ENCODE measurements at places on chromosomes 13 and 19.

GRCh38 chr13:30581582-30581981, 36.1 kb upstream of the USPL1 start:
- peak; percentile 46 for DNase-seq

GRCh38 chr19:37990362-37990761, 83.4 kb downstream of the SIPA1L3 start:
- no peak for DNase-seq

DNA sequence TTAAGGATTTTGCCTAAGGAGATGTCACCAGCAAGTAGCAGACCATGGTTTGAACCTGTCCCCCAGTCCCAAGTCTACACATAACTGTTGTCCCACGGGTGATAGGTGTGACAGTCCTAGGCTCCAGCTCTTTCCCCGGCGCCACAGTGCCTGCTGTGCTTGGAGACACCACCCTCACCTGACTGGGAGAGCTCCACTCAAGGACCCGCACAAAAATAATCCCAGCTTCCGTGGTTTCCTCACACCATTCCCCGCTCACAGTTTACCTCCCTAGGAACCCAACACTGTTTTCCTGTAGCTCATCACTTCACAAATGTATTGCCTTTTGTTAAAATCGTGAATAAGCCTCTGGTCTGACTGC, 19.8 kb upstream of the RASA3 start:
- no peak for DNase-seq

- no peak for DNase-seq
Observed at GRCh38 chr19:6740589-6741343, 1.3 kb downstream of the TRIP10 start.

GRCh38 chr19:18433015-18433691, 4.8 kb downstream of the ISYNA1 start:
- no peak for DNase-seq

- no peak for DNase-seq
Observed at GRCh38 chr13:79361299-79361698, 44.8 kb downstream of the RBM26 start.

DNA sequence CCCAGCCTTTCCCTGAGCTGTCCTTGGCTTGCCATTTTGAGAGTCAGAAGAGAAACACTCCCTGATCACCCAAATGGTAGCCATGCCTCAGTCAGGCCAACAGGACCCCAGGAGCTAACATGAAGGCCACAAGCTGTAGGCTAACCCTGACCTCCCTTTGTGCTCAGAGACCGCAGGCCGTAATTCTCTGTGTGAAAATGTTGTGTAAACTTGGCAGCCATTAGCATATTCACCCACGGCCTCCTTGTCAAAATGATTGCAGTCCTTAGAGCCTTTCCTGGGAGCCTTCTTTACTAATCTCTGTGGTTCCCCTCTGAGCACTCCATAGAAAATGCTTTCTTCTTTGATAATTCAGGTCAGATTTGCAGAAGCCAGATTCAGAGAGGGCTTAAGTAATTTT, 418.9 kb downstream of the COG6 start:
- no peak for DNase-seq

GRCh38 chr13:113736258-113736731, 22.7 kb upstream of the TMEM255B start:
- DNase-seq: no peak

DNA sequence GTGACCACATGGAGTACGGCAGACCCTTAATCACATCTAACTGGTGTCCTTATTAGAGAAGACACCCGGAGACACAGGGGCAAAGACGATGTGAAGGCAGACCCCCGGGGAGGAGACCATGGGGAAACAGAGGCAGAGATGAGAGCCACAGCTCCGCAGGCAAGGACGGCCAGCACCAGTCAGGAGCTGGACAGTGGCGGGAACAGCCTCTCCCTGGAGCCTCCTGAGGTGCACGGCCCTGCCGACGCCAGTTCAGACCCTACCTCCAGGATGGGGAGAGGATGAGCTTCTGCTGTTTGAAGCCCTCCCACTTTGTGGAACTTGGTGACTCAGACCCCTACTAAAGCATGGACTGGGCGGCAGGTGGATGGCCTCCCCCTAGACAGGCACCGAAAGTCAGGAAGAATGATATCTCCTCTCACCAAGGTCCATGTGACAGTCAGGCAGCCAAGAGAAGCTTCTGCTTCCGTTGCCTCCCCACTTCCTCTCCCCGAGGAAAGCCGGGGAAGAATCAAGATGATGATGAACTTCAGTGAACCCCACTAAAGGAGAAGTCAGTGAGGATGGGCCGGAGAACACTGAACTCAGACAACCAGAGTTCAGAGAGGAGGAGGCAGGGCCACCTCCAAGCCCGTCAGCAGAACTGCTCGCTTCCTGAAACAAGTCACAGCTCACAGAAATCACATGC, 25.4 kb downstream of the RAB20 start:
- DNase-seq: no peak

DNA sequence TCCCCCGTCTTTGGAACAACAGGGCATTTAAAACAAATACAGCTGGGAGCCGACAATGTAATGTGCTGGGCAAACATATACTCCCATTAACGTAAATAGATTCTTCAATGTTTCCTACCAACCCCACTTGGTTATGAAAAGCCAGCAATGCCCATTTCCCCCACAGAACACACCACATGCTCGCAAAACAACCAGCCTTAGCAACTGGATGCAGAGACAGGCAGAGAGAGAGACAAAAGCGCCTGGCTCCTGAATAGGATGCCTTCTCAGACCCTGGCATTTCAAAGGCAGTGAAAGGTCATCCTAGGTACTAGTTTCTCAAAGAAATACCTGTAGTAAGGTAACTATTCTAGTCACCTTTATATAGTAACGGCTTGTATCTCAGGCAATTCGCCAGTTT, 462.9 kb downstream of the ITGBL1 start:
- DNase-seq: no peak

DNA sequence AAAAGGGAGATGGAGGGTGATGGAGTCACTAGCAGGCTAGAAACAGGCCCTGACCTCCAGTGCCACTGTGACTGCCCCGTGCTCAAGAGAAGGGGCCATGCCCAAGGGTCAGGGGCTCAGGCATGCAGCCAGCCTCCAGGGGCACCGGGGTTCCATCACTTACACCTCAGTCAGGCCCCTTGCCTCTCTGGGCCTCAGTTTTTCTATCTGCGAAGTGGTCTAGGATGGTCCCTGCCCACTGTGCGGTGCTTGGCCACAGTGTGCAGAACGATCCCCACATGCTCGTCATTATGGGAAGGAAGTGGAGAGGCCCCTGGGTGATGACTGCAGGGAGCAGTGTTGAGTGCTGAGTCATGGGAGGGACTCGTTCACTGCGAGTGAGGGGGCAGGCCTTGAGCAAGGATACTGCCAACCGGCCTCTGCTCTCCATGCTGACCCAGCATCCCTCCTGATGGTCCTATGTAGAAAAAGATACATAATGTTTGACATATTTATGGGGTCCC, 23.1 kb downstream of the TMED1 start:
- no peak for DNase-seq

DNA sequence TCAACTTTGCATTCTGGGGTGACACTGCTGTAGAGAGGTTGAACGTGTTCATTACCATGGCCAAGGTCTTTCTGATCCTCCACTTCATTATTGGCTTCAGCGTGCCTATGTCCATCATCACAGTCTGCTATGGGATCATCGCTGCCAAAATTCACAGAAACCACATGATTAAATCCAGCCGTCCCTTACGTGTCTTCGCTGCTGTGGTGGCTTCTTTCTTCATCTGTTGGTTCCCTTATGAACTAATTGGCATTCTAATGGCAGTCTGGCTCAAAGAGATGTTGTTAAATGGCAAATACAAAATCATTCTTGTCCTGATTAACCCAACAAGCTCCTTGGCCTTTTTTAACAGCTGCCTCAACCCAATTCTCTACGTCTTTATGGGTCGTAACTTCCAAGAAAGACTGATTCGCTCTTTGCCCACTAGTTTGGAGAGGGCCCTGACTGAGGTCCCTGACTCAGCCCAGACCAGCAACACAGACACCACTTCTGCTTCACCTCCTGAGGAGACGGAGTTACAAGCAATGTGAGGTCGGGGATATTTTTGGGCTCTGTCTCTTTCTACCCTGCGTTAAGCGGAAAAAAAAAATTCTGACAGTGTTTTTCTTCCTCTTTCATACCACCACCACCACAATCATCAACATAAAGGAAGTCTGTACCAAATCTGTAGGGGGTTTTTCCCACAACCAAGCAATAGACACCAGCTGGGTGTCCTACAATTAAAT, 29.5 kb downstream of the FPR3 start:
- DNase-seq: no peak

DNA sequence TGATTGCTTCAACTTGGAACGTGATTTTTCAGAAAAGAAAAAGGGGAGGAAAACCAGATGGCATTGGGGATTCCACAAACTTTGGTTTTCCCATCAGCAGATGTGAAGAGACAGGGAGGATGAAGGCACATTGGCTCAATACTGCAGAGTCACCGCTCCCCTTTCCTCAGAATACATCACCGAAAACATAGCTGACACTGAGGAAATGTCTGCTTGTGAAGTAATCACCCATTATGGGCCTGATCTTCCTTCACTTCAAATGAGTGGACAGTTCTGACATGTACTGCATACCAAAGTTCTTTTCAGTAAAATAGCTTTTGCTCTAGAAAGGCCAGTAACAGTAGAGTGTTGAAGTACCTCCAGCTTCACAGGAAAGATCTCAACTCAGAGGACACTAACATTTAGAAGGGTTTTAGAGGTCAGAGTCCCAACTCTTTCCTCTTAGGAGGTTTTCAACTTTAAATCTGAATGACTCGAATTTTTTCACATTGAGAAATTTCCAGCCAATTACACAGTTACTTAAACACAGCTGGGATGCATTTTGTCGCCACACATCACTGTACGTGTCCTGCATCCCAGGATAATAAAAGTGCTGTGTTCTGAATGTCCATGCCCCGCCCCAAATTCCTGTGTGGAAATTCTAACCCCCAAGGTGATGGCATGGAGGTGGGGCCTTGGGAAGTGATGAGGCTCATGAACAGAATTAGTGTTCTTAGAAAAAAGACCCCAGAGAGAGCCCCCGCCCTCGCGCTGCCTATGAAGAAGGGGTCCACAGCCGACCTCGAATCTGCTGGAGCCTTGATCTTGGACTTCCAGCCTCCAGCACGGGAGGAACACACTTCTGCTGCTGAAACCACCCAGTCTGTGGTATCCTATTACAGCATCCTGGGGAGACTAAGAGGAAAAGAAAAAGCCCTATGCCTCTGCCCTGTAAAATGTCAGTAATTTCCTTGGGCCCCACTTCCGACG, 77.7 kb downstream of the COL4A1 start:
- no peak for DNase-seq

GRCh38 chr13:25062479-25062878, 33.5 kb upstream of the PABPC3 start:
- DNase-seq: peak; percentile 10

DNA sequence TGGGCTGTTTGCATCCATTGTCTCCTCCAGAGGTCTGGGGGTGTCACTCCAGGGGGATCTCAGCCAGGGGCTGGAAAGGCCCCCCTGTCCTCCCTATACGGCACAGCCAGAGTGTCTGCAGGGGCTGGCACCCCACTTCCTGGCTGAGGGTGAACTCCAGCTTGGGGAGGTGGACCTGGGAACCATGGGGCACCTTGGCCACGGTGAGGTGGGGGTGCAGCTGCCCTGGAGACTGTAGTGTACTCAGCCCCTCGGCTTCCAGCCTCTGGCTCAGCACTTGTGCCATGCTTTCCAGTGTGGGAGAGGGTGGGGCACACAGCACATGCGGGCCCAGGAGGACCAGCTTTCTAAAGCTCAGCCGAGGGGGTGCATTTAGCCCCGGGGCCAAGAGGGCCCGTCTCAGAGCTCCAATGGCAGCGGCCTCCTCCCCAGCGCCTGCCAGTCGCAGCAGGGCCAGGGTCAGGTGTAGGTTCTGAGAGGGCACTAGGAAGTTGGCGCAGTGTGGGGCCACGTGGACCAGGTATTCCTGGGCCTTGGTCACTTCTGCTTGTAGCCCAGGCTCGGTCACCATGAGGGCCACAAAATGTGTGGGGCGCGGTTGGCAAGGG, 1.4 kb downstream of the LENG9 start:
- DNase-seq: no peak

GRCh38 chr13:44318161-44318560, 55.5 kb upstream of the SERP2 start:
- no peak for DNase-seq

DNA sequence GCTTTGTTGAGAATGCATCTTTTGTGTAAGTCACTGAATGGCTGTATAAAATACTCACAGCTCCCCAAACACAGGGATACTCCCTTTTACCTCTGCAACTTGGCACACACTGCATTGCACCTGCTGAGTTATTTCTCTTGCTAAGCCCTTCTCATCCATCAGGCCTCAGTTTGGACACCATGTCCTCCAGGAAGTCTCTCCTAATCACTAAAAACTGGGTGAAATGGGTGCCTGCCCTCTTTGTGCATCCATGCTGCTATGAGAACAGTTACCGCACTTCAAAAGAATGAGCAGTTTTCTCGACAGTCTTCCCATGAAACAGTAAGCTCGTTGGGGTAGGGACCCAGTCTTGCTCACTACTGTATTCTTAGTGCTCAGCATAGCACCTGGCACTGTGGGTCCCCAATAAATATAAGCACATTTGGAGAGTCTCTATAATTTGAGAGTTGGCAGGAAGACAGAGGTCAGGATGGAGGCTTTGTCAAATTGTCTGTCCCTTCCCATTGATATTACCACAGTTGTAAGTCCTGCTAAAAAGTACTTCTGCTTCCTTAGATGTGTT, 4.6 kb upstream of the SLC25A30 start:
- no peak for DNase-seq

- no peak for DNase-seq
Observed at GRCh38 chr19:45809643-45810159, 5.4 kb downstream of the RSPH6A start.

DNA sequence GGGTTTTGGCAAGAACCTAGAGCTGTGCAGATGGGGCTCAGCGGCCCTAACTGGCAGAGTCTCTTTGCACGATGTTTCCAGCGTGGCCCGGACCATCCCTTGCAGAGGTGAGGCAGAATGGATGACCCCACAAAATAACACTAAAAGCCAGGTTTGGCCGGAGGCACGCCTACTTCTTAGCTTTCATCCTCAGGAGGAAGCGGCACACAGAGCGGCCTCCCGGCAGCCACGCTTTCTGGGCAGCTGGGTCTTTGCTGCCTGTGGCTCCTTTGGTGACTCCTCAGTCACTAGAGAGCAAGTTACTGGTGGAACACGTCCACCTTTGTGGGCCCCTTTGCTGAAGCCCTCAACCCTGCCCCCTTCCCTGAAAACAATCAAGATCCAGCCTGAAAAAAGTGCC, 25.2 kb downstream of the TEX29 start:
- no peak for DNase-seq

DNA sequence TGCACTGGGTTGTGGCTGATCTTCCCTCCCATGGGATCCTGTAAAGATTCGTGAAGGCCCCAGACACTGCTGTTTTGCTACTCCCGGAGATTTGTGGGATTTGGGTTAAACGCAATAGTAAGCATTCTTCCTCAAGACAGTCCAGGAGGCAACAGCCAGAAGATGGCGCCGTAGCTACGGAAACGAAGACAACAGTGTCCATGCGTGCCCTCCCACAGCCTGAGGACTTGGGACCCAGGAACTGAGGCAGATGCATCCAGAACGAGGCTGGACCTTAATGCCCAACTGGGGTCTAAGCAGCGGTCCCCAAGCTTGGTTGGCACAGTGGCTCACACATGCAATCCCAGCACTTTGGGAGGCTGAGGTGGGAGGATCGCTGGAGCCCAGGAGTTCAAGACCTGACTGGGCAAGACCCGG, 57.6 kb upstream of the ZNF507 start:
- peak; percentile 6 for DNase-seq
